Activated CD4-positive, alpha-beta T cell treated with anti-CD3 and anti-CD28 coated beads, Interleukin-10, Interleukin-2, amounts not matched to agents 100 ng/mL and 50 ng/mL, durations not matched to agents 16 hours and 8 hours (primary cell): ENCODE measurements at places on chromosomes 12 and 14.

DNA sequence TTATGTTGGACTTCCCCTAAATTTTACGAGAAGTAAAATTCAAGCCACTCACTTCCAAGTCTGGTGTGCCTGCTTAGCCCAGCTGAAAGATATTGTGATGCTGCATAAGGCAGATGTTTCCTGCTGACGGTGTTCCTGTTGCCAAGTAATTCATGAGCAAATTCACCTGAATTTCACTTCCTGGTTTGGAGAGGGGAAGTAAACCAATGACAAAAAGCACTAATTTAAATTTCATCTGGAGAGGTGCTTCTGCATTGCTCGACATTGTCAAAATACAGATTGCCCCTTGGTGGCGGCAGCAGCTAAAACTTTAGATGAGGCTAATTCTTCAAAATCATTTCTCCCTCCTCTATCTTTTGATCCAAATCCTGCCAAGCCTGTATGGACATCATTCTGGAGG, 281.1 kb downstream of the AACS start:
- DNase-seq, result no peak

- no peak for DNase-seq
These were observed 91.6 kb upstream of the ATF7IP start for GRCh38 chr12:14273913-14274311.

GRCh38 chr12:53806721-53807120, 54.9 kb upstream of the CISTR start:
- DNase-seq, result no peak

GRCh38 chr14:50845166-50845565, 14.2 kb upstream of the NIN start:
- no peak for DNase-seq

DNA sequence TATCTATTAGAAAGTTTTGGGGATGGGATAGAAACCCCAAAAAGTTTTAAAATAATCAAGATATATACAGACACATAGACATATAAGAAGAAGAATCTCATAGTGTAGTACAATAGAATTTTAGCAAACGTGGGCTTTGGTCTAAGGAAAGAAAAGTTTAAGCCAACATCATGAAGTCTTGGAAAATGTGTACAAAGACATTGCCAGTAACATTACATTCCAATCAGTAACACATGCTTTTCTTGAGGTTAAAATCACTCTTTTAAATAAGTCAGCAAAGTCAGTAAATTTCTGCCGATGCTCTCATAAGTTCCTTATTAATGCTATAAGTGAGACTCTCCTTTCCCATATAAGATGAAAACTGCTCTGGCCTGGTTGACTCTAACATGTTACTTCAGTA, 201.1 kb upstream of the LRIG3 start:
- no peak for DNase-seq
